Activated CD8-positive, alpha-beta T cell treated with anti-CD3 and anti-CD28 coated beads, Interleukin-2, amount 10 ng/mL, durations not matched to agents 7 days and 5 days (primary cell): ENCODE measurements at places on chromosomes 5 and 9.

DNA sequence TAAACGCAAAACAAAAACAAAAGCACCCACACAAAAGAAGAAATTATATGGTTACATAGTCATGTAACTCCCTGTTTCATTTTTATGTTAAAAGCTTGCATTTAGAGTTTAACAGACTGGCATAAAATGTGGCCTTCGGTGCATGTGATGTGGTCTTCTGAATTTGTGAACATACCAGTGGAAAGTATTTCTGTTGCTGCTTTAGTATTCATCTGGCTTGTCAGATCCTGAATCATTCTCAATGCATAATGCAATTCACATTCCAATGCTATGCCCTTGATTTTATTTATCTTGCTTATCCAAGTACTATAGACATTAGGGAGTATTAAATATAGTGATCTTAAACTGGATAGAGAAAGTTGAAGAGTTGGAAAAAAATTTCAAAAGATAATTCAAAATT lies 740.2 kb upstream of the ZNF608 start:
- no peaks in the 10 kb centered on the region for H3K27me3 ChIP-seq
- H3K36me3 ChIP-seq = no peaks in the 10 kb centered on the region
- no peak overlapping the region for H3K27ac ChIP-seq
- DNase-seq = no peak
- no peak overlapping the region for H3K4me3 ChIP-seq

- peaks cover 7% of the 10 kb centered on the region for H3K4me1 ChIP-seq
- H3K27me3 ChIP-seq = no peaks in the 10 kb centered on the region
- no peak overlapping the region for H3K4me3 ChIP-seq
Measured at GRCh38 chr9:133842721-133843227, 104.6 kb upstream of the SARDH start.

DNA sequence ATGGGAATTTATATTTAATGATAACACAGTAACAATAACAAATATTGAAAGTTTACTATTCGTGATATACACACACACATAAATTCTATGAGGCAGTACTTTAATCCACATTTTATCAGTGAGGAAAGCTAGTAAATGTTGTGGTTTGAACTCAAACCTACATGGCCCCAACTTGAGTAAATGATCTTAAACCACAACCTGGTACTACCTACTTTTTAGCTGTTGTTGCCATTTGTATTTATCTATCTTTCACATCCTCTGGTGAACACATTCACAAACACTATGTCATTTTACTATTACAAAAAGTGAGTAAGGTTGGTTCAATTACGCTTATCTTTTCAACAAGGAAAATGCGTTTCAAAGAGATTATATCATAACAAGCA lies 186.1 kb downstream of the SMC2 start:
- H3K36me3 ChIP-seq = no peaks in the 10 kb centered on the region
- no peak overlapping the region for H3K27ac ChIP-seq
- H3K27me3 ChIP-seq = no peaks in the 10 kb centered on the region
- no peak for DNase-seq

DNA sequence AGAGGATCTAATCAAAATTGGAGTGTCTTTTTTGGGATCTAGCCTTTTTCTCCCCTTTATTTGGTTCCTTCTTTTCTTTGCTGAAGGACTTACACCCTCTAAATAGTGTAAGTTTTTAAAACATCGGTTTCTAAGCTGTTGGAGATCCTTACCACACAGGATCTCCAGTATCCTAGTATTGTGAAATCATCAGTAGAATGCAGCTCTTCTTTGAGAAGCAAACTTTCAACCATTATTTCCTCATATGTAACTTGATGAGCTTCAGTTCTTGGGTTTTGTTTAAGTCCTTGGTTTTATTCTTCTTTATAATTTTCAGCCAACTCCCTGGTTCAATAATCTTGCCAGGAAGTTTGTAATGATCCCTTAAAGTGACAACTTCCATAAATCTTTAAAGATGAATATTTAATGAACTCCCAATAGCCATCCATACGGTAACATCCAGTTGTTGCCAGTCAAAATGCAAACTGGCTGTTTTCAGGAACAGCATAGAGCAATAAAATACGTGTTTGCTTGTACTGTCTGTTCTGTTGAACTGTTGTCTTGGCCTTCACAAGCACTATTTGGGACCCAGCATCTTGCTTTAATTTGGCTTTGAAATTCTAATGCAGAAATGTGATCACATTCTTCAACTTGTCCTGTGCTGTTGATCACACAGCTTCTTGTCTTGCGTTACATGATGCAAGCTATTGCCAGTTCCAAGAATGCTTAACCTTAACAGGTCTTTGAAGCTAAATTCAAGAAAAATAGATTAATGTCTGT lies 34.8 kb upstream of the TTC23L start:
- no peaks in the 10 kb centered on the region for H3K4me1 ChIP-seq
- H3K27ac ChIP-seq = no peak overlapping the region
- H3K4me3 ChIP-seq = no peak overlapping the region
- no peaks in the 10 kb centered on the region for H3K27me3 ChIP-seq
- H3K36me3 ChIP-seq = no peaks in the 10 kb centered on the region

GRCh38 chr5:75588666-75589065 lies 22.6 kb upstream of the ANKDD1B start:
- H3K4me3 ChIP-seq = no peak overlapping the region
- H3K4me1 ChIP-seq = no peaks in the 10 kb centered on the region
- DNase-seq = no peak
- H3K36me3 ChIP-seq = peaks cover 31% of the 10 kb centered on the region
- no peak overlapping the region for H3K27ac ChIP-seq
- H3K27me3 ChIP-seq = no peaks in the 10 kb centered on the region

GRCh38 chr9:127755061-127756060 lies 20.3 kb upstream of the TOR2A start:
- peaks cover 4% of the 10 kb centered on the region for H3K4me1 ChIP-seq
- H3K27me3 ChIP-seq = no peaks in the 10 kb centered on the region
- H3K36me3 ChIP-seq = peaks cover 40% of the 10 kb centered on the region
- no peak overlapping the region for H3K4me3 ChIP-seq
- H3K27ac ChIP-seq = no peak overlapping the region

- no peaks in the 10 kb centered on the region for H3K36me3 ChIP-seq
- no peak for DNase-seq
- H3K27me3 ChIP-seq = no peaks in the 10 kb centered on the region
- no peaks in the 10 kb centered on the region for H3K4me1 ChIP-seq
Measured at GRCh38 chr5:167049771-167050567, 1241.5 kb upstream of the WWC1 start.

- no peaks in the 10 kb centered on the region for H3K27me3 ChIP-seq
- H3K4me3 ChIP-seq = no peak overlapping the region
- no peak overlapping the region for H3K27ac ChIP-seq
- no peaks in the 10 kb centered on the region for H3K36me3 ChIP-seq
- no peak for DNase-seq
- no peaks in the 10 kb centered on the region for H3K4me1 ChIP-seq
Measured at GRCh38 chr5:164266571-164266970, 761.2 kb downstream of the MAT2B start.

DNA sequence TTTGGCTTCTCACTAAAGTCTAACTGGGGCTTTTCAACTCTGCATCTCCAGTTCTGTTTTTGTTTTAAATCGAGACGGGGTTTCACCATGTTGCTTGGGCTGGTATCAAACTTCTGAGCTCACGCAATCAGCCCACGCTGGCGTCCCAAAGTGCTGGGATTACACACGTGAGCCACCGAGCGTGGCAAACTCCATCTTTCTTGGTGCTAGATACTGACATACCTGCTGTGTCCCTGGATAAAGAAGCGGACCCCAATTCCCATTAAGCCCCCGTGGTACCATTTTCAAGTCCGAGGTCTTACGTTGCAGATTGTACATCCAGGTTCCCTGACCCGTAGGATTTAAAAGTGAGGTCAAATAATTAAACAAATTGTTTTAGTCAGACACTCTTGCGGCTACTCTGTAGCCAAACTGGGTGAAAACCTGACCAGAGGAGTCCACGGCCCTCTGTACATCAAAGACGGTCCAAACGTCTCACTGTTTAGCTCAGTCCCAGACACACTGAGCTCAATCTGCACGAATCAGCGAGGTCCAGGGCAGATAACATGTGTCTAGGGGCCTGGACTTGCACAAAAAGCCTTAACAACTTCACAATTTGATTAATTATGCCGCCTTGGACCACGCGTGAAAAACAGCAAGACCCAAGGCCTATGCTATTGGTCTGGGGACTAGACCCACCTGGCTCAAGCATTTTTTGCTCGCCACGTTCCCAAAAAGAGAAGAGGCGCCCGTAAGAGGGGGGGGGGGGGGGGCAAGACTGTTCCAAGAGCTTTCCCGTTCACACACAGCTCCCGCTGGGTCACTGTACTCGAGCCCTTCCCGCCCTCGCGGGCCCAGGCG lies 727 bp upstream of the DNAJA1 start:
- peak; percentile 28 for DNase-seq
- H3K27ac ChIP-seq = peak overlapping the region; percentile 91
- no peaks in the 10 kb centered on the region for H3K27me3 ChIP-seq
- peaks cover 54% of the 10 kb centered on the region for H3K4me1 ChIP-seq
- H3K4me3 ChIP-seq = peak overlapping the region; percentile 96

GRCh38 chr5:171494452-171495121 lies 75.1 kb downstream of the FGF18 start:
- no peak overlapping the region for H3K27ac ChIP-seq
- H3K27me3 ChIP-seq = peaks cover 2% of the 10 kb centered on the region
- H3K36me3 ChIP-seq = no peaks in the 10 kb centered on the region
- no peak for DNase-seq

DNA sequence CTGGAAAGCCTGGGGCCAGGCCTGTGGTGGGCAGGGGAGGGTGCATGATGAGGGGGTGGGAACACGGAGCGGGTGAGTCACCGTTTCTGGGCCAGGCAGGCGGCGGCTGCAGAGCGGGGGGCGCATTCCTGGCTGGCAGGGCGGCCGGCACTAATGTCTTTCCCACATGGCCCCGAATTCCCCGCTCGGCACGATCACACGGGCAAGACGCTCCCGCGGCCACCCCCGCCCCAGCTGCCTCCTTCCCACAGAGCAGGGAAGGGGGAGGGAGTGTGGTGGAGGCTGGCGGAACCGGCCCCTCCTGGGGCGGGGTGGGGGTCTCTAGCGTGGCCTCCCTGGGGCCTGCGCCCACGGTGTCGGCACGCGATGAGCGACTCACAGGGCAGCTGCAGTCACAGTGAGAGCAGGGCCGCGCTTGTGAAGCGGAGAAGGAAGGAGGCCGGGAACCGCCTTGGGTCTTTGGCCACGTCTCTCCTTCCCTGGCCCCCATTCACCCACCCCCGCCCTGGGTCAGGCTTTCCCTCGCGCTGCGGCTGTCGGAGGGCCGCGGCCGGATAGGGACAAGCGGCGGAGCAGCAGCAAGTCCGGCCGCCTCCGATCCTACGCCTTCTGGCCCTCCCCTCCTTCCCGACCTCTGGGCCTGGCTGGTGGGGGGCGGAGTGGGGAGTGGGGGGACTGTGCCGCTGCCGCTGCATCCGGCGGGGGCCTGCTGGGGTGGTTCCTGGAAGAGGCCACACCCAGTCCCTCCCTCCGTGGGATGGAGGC lies 48.9 kb downstream of the CXXC5 start:
- peak overlapping the region; percentile 48 for H3K4me3 ChIP-seq
- peak overlapping the region; percentile 69 for H3K27ac ChIP-seq
- H3K27me3 ChIP-seq = peaks cover 8% of the 10 kb centered on the region

GRCh38 chr5:54671681-54672080 lies 154.1 kb downstream of the SNX18 start:
- no peak overlapping the region for H3K4me3 ChIP-seq
- peaks cover 24% of the 10 kb centered on the region for H3K36me3 ChIP-seq
- DNase-seq = no peak
- no peak overlapping the region for H3K27ac ChIP-seq
- no peaks in the 10 kb centered on the region for H3K27me3 ChIP-seq
- H3K4me1 ChIP-seq = peaks cover 70% of the 10 kb centered on the region

DNA sequence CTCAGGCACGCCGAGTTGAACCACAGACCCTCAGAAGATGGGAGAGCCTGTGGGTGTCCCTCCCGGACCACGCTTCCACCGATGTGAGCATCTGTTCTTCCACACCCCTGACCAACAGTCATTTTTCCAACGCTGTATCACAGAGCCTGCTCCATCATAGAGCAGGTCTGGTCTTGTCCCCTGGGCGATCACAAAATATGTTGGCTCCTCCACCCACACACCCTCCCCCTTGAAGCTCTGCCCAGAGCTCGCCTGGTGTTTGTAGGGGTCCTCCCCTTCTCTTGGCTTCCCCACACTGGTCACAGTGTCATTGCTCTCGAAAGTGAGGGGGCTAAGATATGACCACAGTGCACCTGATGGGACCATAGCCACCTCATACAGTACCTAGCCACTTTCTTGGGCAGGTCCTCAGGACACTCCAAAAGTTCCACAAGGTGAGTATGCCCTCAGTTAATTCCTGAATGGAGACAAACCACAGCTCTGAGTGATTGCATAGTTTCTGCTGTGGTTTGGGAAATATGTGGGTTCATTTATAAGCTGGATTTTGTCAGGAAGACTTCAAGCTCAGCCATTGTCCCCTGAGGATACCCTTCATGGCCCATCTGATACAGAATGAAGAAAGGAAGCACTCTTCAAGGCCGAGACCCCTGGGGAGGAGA lies 3.5 kb upstream of the ZNF618 start:
- no peak overlapping the region for H3K27ac ChIP-seq
- H3K27me3 ChIP-seq = peaks cover 30% of the 10 kb centered on the region
- no peak for DNase-seq
- H3K4me1 ChIP-seq = peaks cover 5% of the 10 kb centered on the region

GRCh38 chr5:108278285-108279240 lies 103.3 kb downstream of the FBXL17 start:
- no peaks in the 10 kb centered on the region for H3K27me3 ChIP-seq
- H3K4me3 ChIP-seq = no peak overlapping the region
- H3K36me3 ChIP-seq = peaks cover 7% of the 10 kb centered on the region
- no peak for DNase-seq

GRCh38 chr9:136764301-136764891 lies at the start of gene LCN15:
LCN15 (minus strand) TSS chr9:136764518; CDS start chr9:136764488, 30 bp downstream.
- H3K4me3 ChIP-seq = no peak within 1 kb of the TSS
- no peak within 1 kb of the TSS for H3K27ac ChIP-seq
- no peak for DNase-seq

GRCh38 chr5:172216345-172216744 lies 22.4 kb downstream of the EFCAB9 start:
- no peaks in the 10 kb centered on the region for H3K27me3 ChIP-seq
- no peak overlapping the region for H3K4me3 ChIP-seq
- H3K27ac ChIP-seq = no peak overlapping the region
- peaks cover 9% of the 10 kb centered on the region for H3K4me1 ChIP-seq

DNA sequence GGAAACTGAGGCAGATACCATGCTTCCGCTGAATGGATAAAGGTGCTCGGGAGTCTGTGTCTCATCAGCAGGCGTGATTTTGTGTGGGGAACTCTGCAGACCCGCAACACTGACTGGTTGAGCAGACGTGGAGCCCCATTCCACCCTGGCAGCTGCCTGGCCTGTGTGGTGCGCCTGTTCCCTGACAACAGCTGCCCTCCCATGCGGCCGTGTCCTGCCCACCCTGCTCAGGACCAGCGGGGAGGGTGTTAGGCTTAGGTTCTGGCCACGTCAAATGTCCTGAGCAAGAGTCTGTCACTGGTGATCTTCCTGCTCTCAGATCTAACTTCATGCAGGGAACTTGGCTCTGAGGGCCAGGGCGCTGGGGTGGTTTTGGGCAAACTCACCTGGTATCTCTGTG lies 417.7 kb upstream of the IRX4 start:
- no peaks in the 10 kb centered on the region for H3K36me3 ChIP-seq
- no peak overlapping the region for H3K27ac ChIP-seq
- no peaks in the 10 kb centered on the region for H3K4me1 ChIP-seq
